Panc1 (cell line): ENCODE measurements at places on chromosomes 16 and 17. TPM values are rescaled to one million over a fixed set of nuclear protein-coding genes. Genes with fewer than 3 reads are reported as not detected.

DNA sequence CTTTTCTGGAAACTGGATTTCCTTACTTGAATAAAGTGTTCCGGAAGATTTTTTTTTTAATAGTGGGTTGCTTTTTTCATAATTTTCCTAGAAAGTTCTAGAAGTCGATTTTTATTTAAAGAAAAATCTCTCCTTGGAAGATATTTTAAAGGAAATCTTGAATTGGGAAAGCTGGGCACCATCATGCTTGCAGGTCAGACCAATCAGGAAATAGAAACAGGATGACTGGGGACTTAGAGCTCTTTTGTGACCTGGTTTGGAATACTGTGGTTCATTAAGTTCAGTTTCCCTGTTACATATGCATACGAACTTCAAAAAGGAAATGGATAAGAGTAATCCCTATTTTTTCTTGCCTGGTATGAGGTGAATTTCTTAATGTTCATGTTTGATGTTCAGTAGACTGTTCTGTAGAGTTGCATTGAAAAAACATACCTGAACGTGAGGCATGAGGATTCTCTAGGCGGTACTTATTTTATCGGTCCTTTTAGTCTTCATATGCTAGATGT is 1.2 kb downstream of the NFATC3 start:
- no peak for DNase-seq

GRCh38 chr17:32266389-32267301 is 1.0 kb downstream of the RHBDL3 start:
- no peak for DNase-seq

GRCh38 chr17:66724581-66725341 is 110.2 kb upstream of the CACNG5 start:
- DNase-seq, result no peak

GRCh38 chr16:26983426-26983825 is 83.3 kb upstream of the C16orf82 start:
- no peak for DNase-seq

DNA sequence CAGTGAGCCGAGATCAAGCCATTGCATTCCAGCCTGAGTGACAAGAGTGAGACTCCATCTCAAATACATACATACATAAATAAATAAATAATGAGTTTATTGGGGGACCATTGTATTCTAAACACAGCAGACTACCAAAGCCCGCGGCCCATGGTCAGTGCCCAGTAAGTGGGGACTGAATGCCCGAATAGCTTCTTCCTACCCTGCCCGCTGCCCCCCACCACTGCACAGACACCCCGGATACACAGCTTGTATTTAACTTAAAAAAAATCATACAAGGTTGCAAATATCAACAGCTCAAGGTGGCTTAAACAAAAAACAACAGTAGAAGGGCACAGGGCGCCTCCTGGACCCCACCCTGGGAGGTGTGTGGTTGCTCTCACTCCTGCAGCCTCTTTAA is 22.6 kb upstream of the TLK2 start:
- DNase-seq, result no peak

DNA sequence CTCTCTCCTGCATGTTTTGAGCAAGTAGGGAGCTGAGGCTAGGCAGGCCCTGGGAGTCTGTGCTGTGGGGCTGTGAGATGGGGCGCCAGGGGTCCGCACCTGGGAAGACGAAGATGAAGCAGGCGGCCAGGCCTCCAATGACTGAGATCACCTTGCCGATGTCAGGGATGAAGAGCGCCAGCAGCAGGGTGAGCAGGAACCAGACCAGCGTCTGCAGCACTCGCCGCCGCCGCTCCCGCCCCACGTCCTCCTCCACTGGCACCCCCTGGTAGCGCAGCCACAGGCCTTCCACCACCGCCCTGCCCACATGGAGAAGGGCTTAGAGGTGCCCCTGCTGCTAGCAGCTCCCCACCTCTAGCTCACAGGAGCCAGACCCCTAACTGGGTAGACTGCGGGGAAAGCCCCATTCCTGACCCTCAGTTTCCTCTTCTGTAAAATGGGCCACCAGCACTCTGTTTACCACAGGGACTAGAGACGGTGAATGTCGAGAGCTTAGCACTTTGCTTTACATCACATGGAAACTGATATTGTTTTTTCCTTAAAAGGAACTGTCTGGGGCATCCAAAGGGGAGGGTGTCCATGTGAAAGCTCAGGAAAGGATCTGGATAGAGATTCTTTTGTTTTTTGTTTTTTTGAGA is 13.5 kb downstream of the SLC38A7 start:
- DNase-seq, result no peak

DNA sequence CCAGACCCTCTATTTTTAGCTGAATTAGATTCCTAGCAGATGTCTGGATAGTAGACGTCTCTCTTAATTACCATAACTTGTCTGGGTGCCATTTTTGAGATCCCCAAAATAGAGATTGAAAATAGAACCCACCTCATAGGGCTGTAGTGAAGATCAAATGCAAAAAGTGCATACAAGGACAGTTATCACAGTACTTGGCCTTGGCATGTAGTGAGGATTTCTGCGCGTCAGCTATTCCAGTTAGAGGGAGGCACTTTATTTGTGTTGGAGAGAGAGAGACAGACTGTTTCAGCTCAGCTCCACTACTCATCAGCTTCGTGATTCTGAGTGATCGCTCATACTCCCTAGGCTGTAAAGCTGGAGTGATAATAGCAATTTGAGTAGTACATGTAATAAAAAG is 59.6 kb upstream of the CDH13 start:
- DNase-seq, result no peak

GRCh38 chr17:70622368-70623260 is 453.3 kb downstream of the KCNJ2 start:
- DNase-seq, result no peak

- DNase-seq, result no peak
Observed at GRCh38 chr17:43789482-43789881, 9.2 kb downstream of the CFAP97D1 start.

DNA sequence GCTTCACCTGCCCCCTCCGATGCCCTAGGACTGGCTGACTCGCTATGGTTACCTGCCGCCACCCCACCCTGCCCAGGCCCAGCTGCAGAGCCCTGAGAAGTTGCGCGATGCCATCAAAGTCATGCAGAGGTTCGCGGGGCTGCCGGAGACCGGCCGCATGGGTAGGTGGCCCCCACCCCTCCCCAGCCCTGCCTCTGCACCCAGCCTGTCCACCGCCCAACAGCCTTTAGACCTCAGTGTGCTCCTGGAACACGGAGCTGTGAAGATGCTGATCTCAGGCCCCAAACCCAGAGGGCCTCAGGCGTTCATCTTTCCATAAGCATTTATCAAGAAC is 993 bp downstream of the MMP25 start:
- no peak for DNase-seq

- DNase-seq, result no peak
Observed at GRCh38 chr17:74729368-74729767, 7.7 kb upstream of the RAB37 start.

DNA sequence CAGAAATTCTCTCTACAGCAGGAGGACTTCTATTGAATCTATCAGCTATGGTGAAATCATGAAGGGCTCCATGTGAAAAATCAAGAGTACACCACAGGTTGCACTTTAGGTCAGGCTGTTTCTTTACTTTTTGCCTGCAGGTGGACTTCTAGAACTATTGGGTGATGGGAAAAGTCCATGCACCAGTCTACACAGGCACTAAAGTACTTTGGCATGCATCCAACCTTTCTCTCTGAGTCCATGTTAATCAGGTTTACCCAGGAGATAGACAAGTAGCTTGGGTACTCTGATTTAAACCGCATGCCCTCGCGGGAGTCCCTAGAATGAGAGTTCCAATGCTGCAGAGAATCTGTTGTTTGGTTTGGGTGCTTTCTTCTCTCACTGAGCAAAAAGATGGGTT is 9.1 kb upstream of the ANKFN1 start:
- no peak for DNase-seq

- DNase-seq, result no peak
Observed at GRCh38 chr17:19249681-19250080, 12.5 kb downstream of the EPN2 start.

DNA sequence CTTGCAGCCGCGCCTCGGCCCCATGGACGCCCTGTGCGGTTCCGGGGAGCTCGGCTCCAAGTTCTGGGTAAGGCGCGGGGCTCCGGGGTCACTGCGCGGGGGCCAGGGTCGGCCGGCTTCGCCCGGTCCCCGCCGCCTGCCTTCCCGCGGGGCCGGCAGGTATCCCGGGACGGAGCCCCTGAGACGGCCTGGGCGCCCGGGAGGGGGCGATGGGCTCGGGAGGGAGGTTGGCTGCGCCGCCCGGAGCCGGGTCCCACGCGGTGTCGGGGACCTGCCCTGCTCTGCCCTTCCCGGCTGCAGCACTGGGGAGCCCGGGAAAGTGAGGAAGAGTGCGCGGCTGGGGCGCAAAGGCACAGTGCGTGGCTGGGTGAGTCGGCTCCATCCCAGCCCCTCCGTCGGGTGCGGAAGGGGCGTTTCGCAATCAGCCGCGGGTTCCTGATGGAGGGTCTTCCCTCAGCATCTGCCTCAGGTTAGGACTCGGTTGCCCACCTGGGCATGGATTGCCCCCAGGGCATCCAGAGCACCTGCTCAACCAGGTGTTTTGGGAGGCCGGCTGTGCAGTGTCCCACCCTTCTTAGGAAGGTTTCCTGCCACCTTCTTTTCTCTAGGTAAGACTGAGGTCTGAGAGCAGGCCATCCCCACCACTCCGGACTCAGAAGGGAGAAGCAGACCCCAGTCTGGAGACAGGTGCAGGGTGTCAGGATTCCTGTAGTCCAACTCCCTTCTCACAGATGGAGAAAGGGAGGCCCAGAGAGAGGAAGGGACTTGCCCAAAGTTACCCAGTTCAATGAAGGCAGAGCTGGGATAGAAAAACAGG is 442 bp downstream of the ABCC3 start:
- DNase-seq, result no peak

KCNJ16 gene
- not detected for total RNA-seq

OR3A3 gene
- not detected for total RNA-seq

HOXB1 gene
- total RNA-seq, result not detected

TNRC6A gene
- 53.6 TPM for total RNA-seq

KRTAP4-6 gene
- not detected for total RNA-seq

CASKIN1 gene
- 4.5 TPM for total RNA-seq

TBC1D28 gene
- total RNA-seq, result not detected
